ENCODE measurements at places on chromosomes 7 and 10.

DNA sequence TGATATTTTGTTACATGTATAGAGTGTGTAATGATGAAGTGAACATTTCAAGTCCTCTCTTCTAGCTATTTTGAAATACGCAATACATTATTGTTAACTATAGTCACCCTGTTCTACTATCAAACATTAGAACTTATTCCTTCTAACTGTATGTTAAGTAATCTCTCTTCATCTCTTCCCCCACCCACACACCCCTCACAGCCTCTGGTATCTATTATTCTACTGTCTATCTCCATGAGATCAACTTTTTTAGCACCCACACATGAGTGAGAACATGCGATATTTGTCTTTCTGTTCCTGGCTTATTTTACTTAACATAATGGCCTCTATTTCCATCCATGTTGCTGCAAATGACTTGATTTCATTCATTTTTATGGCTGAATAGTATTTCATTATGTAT, 57.7 kb upstream of the EGR2 start:
- DNase-seq: no peak

GRCh38 chr7:47310020-47310419, 271.9 kb downstream of the TNS3 start:
- DNase-seq: no peak

DNA sequence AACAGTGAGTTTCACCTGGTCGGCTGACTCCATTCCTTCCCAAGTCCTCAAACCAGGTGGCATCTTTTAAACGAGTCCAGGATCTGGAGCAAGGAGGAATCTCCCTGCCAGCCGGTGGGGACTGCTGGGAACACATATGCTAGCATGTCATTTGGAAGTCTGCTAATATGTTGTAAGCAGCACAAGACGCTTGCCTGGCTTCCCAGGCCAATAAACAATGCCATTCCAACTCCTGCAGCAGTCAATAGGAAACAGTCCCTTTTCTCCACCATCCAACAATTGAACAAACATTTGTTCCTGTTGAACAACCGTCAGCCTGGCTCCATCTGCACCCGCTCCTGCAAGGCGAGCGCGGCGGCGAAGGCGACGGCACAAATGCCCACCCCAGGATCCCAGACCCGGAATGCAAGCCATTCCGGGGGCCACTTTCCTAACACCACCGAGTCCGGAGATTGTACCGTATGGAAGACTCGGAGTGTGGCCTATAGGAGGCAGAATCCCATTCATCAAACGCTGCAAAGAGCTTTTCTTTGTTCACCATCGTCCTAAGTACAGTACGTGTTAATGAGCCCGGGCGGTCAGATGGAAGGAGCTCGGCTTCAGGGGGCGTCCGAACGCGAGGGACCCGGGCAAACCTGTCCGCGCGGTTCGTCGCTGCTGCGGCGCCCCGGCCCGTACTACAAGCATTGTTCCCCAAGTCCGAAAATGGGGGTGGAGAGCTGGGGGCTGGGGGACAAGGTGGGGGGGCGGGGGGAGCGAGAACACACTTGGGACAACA, 1.6 kb downstream of the FAM53B start:
- DNase-seq: no peak

DNA sequence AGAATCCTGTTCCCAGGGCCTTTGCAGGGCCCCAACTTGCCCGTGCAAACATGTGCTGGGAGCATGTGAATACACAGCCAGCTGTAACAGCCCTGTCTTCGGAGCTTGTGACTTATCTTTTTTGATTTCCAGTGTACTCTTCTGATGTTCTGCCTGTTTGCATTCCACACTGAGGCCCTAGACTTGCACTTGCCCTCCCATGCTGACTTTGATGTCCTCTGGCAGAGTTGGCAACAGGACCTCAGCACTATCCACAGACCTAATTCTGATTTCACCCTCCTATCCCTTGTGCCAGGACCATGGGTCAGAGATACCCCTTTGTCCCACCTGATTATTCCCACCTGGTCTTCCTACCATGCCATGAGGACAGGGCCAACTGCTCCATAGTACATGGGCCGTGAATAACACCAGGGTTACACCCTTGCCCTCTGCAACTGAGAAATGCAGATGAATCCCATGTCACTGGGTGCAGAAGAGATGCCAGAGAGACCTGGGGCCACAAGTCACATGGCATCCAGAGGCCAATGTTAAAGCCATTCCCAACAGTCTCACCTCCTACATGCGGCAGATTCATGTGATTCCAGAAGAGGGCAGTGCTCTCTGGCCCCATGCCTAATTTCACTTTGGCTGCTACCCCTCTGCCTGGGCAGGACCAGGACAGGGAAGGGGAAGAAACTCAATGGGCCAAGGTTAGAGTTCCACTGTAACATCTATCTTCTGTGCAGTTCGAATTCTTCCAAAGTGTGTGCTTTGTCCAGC, 43.0 kb downstream of the SCRN1 start:
- no peak for DNase-seq

GRCh38 chr7:4037877-4038276, 644.2 kb upstream of the FOXK1 start:
- no peak for DNase-seq

DNA sequence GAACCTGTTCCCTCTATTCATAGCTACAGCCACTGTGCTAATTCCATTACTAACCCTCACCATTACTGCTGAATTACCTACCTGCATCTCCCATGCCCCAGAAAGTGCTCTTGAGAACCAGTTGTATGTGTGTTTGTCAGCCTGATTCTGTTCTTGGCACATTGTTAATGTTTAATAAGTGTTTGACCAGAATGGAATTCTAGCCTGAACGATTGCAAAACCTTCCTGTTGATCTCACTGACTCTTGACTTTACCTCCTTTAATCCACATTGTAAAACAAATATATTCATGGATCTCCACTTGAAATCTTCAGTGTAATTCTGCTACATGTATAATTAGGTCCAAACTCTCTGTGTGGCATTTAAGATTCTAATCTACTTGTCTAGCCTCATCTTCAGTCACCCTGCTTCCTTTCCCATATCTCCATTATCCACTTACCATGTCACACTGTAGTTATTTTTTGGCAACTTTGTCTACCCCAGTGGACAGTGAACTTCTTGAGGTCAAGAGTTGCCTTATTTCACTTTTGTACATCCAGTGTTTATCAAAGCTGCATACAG, 4.9 kb downstream of the ZNF277 start:
- no peak for DNase-seq

DNA sequence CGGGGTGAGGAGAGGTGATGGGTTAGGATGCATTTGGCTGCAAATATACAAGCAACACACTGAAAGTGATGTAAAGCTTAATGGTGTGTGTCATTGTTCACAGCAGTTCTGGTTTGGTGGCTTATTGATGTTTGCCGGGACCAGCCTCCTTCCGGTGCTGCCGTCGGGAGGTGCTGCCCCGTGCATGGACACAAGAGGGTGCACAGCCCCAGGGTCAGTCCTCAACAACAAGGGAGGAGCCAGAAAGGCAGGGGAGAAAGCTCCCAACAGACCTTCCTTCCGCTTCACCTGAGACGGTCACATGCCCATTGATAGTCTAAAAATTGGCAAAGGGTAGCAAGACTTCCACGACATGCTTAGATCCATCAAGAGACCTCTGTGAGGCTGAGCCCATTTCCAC, 9.5 kb downstream of the RNF32 start:
- no peak for DNase-seq

DNA sequence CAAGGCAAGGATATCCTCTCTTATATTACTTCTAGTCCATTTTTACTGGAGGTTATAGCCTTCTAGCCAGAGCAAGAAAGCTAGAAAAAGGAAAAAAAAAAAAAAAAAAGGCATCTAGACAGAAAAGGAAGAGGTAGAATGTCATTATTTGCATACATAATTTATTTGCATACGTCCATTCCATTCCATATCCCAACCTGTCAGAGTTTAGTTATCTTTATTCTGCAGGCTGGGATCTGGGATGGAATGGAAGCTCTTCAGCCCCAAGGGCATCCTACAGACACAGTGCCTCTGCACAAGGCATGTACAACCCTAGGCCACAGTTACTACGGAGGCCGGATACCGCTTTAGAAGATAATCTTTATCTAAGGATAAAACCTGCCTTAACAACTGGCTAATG, 9.6 kb downstream of the CH25H start:
- DNase-seq: no peak

DNA sequence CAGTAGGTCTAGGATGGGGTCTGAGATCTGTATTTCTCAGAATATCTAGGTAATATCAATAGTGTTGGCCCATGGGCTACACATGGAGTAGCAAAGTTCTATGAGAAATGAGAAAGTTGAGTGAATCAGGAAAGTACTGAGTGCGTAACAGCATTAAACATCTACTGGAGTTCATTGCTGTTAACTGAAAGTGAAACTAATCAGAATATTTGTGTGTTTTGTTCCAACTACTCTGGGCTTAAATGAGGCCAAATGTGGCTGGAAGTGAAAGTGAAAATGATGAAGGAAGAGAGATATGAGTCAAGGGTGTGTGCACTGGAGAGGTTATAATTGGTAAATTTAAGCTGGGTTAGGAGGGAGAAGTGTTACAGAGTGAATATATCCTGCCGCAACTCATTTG, 46.5 kb downstream of the TMEM106B start:
- DNase-seq: no peak

DNA sequence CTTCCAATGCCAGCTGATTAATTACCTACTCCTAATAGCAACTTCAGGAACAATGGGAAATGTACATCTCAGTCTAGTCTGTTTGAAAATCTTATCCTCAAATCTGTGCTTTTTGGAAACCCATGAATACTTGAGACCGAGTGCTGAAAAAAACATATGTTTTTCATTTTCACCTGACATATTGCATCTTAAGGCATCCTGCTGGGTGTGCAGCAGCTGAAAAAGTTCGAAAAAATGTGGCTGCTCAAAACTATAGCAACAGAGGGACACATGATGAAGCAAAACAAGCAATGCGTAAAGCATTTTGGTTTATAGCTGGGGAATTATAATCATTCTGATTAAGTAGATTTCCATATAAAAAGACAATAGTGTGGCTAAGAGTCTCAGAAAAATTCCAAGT, 218.0 kb downstream of the CREB5 start:
- no peak for DNase-seq

GRCh38 chr10:62723375-62723774, 81.1 kb upstream of the ADO start:
- no peak for DNase-seq

DNA sequence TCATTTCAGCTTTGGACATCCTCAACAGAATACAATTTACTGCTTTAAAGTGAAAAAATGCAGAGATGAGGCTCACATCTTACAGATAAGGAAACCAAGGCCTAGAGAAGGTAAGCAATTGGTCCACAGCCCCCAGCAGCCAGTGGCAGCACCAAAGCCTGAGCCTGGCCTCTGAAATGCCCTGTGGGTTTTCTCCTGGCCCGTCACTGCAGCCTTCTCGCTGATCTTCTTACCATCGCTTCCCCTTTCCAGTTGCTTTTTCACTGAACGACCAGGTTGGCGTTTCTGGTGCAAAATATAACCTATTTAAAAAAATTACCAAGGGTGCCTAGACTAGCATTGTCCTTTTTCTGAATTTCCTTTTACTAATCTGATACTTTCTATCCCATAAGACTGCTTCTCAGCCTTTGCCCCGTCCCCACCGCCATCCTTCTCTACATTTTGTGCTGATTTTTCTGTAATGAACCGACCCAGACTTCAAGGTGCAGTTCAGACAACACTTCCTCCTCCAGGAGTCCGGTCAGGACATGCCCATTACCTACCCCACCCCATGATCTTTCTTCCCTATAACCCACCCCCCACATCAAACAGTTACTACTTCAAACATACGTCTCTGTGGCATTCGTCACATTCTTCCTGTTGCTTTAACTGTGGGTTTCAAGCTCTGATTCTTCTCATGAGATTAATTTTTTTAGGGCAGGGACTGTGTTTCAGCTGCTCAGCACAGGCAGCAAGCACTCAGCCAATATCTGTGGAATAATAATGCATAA, 289.4 kb downstream of the DNAJB6 start:
- no peak for DNase-seq

DNA sequence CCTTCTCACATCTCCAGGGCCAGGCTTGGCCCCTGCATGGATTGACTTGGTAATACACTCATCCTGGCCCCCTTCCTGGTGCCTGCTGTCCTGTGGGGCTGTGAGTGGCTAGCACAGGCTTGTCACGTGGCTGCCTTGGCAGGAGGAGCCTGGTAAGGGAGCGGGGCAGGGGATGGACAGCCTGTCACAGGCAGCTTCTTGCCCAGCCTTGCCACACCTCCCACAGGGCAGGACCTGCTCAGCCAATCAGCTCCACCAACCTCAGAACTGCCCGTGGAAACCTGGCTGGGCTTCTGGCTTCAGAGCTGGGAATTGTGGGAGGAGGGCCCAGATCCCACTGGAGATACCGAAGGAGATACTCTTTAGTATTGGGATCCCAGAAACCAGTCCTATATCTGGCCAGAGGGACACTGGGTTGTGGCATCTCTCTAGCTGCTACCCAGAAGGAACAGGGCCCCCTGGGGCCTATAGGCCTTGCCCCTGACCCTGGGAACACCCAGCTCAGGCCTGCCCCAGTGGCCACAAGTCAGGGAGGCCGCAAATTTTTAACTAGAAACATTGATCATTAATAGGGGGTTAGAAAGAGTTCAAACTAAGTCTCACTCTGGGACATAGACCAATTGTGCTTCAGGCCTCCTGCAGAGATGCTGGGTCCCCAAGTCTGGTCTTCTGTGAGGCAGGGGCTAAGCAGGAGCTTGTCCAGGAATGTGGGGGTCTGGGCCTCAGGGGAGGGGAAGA, at the start of gene HOGA1:
Gene HOGA1, plus strand, starts transcription at position 330 of the 738 bp plus-strand sequence. Its CDS starts 315 bp downstream, at position 645.
- DNase-seq: no peak

DNA sequence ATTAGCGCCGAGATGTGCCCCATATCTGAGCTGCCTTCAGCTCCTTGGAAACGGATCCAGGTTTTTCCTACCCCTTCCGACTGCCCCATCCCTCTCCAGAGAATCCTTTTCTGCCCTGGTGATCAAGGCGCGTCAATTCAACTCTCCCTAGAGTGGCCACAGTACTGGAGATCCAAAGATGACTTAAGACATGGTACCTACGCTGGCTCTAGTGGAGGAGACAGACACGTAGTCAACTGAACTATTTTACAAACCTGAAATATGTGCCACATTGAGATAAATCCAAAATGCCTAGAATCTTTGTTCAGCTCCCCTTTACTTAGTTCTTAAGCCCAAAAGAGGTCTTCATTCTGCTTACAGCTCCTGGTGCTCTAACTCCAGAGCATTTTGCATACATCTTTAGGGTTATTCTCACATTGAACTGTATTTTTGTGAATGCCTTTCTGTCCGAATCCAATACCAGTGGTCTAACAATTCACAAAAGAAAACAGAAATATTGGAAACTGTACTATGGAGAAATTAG, 444 bp upstream of the TNPO3 start:
- DNase-seq: no peak

DNA sequence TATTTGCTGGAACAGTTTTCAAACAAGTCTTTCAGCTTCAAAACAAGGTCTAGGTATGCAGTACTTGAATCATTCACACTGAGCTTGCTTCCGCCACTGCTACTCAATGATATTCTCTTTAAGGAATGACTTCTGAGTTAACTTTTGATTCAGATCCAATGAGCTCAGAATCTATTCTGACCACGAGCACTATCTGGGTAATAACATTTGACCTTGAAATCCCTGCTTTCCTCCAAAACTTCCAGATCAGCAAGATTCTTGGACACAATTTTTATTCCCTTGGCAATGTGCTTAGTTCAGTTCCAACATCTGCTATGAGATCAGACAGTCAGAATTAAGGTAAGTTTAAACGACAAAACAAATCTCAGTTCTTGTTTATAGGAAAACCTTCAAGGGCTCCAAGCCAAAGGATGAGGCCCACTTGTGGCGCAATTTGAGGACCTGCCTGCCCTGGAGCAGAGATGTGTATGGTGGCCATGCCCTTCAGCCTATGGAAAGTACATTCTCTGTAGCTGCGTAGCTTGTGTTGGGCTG, 87.2 kb downstream of the RNF216 start:
- DNase-seq: peak; percentile 92

All from AG04450 (cell line).